ENCODE measurements at places on chromosomes 3 and 15. TPM values are rescaled to one million over a fixed set of nuclear protein-coding genes. Genes with fewer than 3 reads are reported as not detected.

DNA sequence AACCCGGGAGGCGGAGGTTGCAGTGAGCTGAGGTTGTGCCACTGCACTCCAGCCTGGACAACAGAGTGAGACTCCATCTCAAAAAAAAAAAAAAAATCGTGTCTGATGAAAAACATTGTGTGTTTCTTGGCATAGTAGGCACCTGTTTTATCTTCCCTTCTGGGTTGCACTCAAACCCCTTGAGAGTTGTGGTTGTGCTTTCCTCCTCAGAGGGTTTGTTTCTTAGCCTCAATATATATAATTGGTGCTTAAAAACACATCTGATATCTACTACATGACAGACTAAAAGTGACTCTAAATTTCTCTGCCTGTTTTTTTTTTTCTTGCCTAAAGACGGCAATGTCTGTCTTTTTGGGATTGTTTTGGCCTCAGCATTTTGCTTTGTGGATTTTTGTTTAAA, 7.6 kb downstream of the NR1D2 start:
- DNase-seq = no peak

The TMEM41A gene
- polyA plus RNA-seq = 19.0 TPM

DNA sequence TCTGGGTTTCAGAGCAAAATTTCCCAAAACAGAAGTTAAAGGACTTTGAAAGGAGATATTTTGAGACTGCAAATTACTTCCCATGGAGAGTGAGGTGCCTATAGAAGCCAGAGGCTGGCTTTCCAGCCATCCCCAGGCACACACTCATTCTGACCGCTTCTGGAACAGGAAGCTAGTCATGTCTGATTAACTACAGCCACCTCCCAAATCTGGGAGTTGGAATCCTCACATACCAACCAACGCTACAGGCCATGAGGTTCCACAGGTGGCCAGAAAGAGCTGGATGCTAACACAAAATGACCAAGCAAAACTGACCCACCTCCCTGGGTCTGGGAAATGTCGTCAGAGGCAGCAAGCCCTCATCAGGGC, 87.2 kb downstream of the SNRK start:
- peak; percentile 75 for DNase-seq

The BFSP2 gene
- polyA plus RNA-seq = 0.86 TPM

The AHSG gene
- 0.34 TPM for polyA plus RNA-seq

GRCh38 chr3:155024006-155024638, 56.0 kb upstream of the MME start:
- DNase-seq = peak; percentile 30

GRCh38 chr3:50154476-50154839, 666 bp upstream of the SEMA3F start:
- no peak for DNase-seq

DNA sequence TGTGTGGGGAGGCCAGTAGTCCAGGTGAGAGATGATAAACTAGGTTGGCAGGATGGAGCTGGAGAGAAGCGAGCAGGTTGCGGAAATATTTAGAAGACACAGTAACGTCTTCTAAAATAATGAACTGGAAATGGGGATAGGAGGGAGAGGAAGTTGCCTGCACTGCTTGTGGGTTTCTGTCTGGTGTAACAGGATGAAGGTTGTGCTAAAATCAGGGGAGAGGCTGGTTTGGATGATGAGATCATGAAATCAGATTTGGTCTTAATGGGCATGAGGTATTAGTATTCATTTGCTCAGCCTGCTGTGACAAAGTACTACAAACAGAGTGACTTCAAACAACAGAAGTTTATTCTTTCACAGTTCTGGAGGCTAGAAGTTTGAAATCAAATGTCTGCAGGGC, 32.1 kb upstream of the TNFAIP8L3 start:
- DNase-seq = no peak

DNA sequence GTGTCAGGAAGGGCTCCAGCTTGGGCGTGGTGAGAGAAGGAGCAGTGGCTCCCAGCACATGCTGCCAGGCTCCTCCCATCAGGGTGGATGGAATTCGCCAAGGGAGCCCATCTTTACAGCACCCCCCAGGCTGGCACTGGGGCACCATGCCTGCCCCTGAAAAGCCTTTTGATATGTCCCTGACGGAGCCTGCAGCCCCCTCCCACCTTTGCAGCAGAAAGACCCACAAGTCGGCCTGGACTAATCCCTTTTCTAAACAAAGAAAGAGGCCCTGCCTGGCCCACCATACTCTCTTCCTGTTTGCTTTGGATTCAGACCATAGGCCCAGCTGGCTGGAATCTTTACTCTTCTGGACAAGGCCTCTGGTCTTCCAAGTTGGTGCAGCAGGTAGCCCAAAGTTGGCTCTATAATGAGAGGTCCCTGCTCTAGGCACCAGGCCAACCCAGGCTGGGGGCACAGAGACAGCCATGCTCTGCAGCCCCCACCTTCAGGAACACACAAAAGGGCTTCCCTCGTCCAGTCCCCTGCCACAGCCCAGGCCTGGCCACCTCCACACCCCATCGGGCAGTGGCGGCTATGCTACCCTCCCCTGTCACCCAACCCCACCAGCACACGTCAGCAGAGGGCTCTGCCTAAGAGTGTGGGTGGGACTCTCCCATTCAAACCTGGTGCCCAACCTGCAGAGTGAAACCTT, 5.4 kb downstream of the ANPEP start:
- DNase-seq = no peak

GRCh38 chr3:30693470-30694120, 87.2 kb downstream of the TGFBR2 start:
- peak; percentile 88 for DNase-seq

The SEMA3F gene
- polyA plus RNA-seq = 36.7 TPM

DNA sequence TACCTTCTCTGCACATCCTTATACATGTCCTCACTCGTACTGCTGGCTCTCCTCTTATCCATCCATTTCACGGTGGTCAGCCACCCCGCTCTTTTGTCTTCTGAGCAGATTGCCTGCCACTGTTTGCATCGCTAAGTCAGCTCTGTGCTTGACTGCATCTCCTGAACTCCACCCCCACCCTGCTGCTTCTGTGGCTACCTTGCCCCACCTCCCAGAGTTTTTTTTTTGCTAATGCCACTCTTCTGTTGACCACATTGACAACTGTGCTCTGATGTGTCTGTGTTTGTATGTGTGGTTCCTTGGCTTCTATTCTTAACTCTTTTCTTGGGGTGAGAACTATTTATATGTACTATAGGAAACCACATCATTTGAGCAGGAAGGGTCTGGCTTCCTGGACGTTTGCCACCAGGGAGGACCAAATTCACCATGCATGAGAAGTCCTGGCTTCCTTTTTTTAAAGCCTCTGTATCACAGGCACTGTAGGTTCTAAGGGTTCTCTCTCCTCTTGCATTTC, 12.8 kb upstream of the MTMR10 start:
- no peak for DNase-seq

- peak; percentile 78 for DNase-seq
These were observed 13.3 kb downstream of the ITGA11 start for GRCh38 chr15:68418611-68419161.

DNA sequence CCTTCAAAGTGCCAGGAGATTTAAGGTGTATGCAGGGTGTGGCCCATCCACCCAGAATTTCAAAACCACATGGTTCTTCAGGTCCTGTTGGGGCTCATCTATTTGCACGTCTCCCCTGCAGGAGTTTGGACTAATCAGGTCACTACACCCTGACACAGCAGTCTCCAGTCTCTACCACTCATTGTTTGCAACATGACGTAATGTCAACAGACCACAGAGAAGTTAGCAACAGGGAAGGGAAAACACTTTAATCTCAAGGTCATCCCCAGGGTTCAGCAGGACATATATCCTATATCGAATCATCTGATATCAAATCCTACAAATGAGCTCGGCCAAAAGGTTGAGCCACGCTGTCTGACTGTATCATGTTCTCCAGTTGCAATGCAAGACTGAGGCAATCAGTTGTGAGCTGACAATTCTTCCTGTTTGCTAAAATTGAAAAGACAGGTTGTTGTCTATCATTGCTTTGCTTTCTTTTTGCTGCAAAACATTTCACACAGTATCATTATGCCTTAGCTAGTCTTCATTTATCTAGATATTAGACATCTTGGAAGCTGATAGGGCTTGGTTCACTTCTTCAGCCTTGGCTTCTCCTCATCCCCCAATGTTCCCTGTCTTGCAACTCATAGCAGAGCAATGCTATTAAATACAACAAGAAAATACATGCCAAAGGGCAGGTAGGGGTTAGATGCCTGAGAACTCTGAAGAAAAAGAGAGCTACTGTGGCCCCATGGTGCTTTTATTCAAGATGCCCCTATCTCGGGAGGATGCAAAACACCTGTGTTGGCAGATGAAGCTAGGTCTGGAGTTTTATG, 13.4 kb upstream of the LEKR1 start:
- DNase-seq = no peak

- DNase-seq = no peak
These were observed 27.9 kb upstream of the SLC12A8 start for GRCh38 chr3:125240496-125240895.

The GRIP2 gene
- polyA plus RNA-seq = 3.2 TPM

The LYZL4 gene
- polyA plus RNA-seq = not detected

The CRYGS gene
- 3.7 TPM for polyA plus RNA-seq

The CALML4 gene
- polyA plus RNA-seq = 54.7 TPM

GRCh38 chr3:175940881-175941280, 1081.7 kb downstream of the NAALADL2 start:
- DNase-seq = no peak

- no peak for DNase-seq
These were observed 90.7 kb downstream of the FNDC3B start for GRCh38 chr3:172129850-172130716.

- DNase-seq = no peak
These were observed 96.2 kb upstream of the SEMA6D start for GRCh38 chr15:47620960-47621681.

The KNG1 gene
- 710 TPM for polyA plus RNA-seq

- peak; percentile 89 for DNase-seq
These were observed 12.4 kb upstream of the CACNA2D2 start for GRCh38 chr3:50515565-50516439.

GRCh38 chr3:58861551-58861950, 188.3 kb downstream of the CFAP20DC start:
- DNase-seq = no peak

DNA sequence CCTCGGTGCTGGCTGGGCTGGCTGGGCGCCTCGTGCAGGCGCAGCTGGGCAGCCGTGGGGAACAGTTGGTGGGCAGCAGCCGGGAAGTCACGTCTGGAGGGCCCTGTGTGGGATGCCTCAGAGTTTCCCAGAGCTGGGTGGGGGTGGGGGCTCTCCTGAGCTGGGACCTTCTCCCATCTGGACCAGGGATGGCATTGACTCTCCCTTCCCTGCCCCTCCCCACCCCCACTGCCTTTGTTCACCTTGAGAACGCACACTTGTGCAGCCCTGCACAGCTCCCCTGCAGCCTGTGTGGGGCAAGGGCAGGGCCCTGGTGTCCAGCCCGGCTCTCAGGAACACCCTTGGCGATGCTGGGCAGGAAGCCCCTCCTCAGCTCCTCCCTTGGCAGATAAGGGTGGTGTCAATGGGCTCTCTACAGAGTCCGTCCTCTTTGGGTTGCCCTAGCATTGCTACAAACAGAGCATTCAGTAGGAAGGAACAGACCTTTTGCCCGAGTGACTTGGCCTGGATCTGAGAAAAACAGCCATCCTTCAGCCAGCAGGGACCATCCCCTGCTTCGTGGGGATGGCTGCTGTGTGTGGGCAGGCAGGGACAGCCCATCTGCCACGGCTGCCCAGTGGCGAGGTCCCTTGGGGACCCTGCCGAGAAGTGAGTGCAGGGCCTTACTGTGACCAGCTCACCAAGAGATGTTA, 25.5 kb upstream of the KLF13 start:
- DNase-seq = no peak

DNA sequence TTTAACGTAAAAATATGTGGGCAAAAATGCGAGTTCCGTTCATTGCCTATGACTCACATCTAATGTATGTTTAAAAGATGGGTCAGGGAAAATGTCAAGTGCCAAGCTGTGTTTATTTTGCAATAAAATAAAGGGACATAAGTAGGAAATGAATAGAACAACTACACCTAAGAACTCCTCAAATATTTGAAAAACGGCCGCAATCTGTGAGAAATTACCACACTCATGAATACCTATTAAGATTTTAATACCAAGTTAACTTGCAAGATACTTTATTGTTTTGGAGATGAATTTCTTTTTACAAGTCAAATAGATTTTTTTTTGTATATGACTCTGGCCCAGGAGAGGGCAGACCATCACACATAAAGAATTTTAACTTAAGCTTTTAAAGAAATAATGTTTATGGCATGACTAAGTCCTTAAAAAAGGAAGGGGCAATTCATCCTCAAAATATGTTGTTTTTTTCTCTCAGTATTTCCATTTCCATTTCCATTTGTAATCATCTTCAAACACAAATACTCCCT, 152.7 kb downstream of the SUCNR1 start:
- DNase-seq = no peak

- DNase-seq = no peak
These were observed 25.8 kb downstream of the USP3 start for GRCh38 chr15:63530235-63530634.

DNA sequence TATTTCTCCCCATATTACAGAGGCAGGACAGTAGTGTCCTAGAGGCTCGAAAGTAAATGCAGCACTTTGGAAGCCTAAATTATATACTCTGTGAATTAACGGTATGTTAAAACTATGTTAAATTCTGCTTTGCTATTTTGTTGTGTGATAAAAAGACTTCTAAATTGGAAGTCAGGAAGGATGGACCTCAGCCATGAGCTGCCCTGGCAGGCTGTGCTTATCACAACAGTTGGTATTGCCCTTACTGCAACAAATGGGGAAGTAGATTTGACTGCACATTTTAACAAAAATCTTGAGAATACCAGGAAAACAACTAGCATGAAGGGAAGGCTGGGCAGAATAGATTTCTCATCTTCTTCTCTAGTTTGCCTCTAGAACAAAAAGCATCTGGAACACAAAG, 706.6 kb downstream of the SI start:
- no peak for DNase-seq

GRCh38 chr3:52277071-52277964, 1.1 kb downstream of the WDR82 start:
- peak; percentile 78 for DNase-seq

The CBLB gene
- polyA plus RNA-seq = 7.7 TPM

GRCh38 chr3:171996178-171996817, 43.1 kb upstream of the FNDC3B start:
- DNase-seq = no peak

GRCh38 chr15:53009093-53009492, 219.0 kb upstream of the ONECUT1 start:
- DNase-seq = no peak

GRCh38 chr3:52216585-52217408, 8.6 kb downstream of the TLR9 start:
- DNase-seq = peak; percentile 45

DNA sequence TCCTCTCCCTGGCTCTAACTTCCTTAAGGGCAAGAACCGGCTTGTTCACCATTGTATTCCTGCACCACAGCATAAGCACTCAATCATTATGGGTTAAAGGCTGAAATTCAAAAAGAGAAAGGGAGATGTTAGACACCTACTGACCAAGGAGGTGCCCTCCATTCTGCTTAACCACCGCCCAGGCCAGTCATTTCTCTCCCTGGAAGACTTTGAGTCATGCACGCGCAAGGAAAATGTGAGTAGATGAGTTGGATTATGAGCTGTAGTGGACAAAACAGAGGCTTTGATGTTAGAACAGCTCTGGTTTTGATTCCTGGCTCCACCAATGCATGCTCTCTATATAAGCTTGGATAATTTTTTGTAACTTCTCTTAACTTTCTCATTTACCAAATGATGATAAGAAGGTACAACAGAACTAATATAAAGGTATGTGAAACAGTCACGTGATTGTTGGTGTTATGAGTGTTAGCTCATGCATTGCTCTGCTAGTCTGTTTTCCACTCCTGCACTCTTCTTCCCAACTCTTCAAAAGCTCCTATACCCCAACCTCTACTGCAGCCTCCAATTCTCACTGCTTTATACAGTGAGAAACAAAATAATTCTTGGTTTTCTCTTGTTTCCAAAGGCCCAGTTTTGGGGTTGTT, 148.4 kb upstream of the ATP11B start:
- no peak for DNase-seq

The SERINC4 gene
- 0.47 TPM for polyA plus RNA-seq

All from kidney (tissue), 22 donors.